ENCODE measurements at places on chromosomes 3 and 15. TPM values are rescaled to one million over a fixed set of nuclear protein-coding genes. Genes with fewer than 3 reads are reported as not detected.

The ST3GAL6 gene
- 21.1 TPM for total RNA-seq

- no peak for DNase-seq
These were observed 208.2 kb downstream of the THRB start for GRCh38 chr3:24286405-24286804.

DNA sequence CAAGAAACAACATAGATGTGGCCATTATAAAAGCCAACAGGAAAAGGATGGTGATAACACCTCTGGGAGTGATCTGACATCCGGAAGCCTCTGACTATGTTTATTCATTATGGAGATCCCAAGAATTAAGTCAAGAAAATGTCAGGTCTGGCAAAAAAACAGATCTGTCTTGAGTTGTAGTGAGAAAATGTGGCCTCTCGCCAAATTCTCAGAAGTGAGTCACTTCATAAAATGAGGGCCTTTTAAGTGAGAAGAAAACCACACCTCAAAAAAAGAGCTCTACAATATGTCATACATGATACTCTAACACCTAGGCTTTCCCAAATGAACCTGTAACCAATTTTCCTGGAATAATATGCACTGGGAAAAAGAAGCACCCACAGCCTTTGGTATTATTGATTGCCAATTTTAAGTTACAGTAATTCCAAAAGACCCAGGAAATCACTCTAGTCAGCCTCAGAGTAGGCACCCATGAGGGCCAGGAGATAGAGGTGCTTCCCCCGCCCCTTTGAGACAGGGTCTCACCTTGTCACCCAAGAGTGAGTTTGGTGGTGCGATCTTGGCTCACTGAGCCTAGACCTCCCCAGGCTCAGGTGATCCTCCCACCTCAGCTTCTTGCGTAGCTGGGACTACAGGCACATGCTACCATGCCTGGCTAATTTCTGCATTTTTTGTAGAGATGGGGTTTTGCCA lies 38.0 kb downstream of the CCR3 start:
- no peak for DNase-seq

The MINDY2 gene
- 48.0 TPM for total RNA-seq

DNA sequence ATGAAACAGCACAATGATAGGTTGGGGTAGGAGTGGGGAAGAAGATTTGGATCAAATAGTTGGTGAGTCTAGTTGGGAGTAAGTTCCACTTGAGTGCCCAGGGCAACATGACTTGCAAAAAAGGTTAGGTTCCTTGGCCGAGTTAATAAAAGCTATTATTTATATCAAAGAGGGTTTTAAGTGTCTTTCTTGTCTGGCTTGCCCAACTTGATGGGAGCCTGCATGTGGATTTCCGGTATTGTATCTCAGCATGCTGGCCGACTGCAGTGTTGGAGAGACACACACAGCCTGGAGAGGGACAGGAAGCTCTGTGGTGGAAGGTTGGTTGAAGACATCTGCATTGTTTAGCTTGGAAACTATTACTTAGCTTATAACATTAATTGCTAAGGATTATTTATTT lies 449.5 kb upstream of the TBL1XR1 start:
- DNase-seq = no peak

DNA sequence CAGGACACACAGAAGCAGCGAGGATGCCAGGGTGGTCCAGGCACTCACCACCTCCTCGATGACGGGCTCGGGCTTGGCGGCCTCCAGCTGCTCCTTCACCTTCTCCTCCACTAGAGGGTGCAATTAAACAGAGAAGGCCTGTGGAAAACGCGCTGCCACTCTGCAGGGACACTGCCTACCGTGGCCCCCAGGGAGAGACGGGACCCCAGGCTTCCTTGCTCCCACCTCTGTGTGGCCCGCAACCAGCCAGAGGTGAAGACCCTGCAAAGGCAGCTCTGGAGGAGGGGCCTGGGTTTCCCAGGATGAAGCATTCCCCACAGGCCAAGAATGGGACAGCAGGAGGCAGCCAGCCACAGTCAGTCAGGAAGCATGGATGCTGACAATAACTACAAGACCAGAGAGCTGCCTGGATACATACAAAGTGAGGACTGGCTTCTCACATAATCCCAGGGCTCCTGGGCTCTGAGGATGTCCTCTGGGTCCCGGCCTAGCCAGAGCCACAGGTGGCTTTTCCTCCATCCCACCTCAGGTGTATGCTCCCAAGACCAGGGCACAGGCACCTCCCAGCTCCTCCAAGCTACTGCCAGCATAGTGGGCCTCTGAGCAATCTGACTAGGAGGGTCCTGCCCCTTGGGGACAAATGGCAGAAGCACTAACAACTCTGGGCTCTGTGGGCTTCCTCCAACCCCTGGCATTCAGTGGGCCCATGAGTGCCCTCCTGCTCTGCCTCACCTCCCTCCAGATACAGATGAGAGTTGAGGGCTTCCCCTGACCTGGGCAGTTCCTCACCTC lies 46.2 kb downstream of the PTH1R start:
- DNase-seq = peak; percentile 54

- DNase-seq = peak; percentile 42
These were observed 215.3 kb upstream of the THRB start for GRCh38 chr3:24709956-24710355.

The PLSCR5 gene
- not detected for total RNA-seq

The SENP2 gene
- 36.5 TPM for total RNA-seq

DNA sequence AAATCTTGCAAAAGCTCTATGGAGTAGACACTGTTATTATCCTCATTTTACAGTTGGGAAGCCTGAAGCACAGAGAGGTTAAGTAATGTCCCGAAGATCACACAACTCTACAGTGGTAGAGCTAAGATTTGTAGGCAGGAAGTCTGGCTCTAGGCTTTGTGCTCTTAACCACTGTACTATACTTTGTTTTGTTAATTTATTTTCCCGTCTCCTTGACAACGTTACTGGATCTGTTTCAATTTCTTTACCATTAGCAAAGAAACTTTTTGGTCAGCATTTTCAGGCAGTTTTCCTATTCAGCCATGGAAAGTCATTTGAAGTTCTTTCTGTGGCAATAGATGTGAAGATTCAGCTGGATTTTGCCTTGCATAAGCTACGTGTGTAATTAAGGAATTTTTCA lies 51.7 kb downstream of the OTOL1 start:
- no peak for DNase-seq

The SERPINI2 gene
- total RNA-seq = 0.49 TPM

DNA sequence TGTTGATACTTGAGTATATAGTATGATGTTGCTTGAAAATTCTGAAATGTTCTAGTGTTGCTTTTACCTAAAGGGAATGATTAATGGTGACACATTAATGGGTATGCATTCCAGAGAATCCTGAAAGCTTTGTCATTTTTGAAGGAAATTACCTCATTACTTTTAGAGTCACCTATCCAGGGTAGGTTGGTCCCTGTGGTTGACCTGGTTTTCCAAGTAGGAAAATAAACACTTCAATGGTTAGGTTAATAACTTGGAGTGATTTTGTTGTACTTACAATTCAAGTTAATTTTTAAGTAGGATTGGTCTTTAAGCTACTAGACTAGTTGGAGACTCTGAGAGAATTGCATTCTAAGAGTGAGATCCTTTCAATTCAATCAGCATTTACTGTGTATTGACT lies 31.0 kb downstream of the MITF start:
- DNase-seq = no peak

The ECE2 gene
- total RNA-seq = not detected

The GOLGA8G gene
- not detected for total RNA-seq

The GOLGA8M gene
- total RNA-seq = 4.3 TPM

- peak; percentile 47 for DNase-seq
These were observed at the start of gene SIDT1 for GRCh38 chr3:113531826-113532697. SIDT1 (plus strand) TSS chr3:113532555; CDS start chr3:113533022, 467 bp downstream.

DNA sequence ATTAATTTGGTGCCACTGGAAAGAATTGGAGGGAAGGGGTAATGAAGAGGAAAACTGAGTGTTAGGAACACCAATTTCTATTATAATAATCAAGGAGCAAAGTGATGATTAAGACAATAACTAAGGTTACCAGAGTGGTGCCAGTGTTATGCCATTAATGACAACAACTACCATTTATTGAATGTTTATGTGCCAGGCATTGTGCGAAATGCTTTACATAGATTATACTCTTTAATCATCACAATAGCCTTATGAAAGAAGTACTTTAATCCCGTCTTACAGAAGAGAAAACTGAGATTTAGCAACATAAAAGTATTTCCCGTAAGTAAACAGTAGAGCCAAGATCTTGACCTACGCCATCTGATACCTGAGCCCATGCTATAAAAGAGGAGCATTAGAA lies 187.2 kb upstream of the NR2E3 start:
- no peak for DNase-seq

The IGF2BP2 gene
- total RNA-seq = 17.5 TPM

GRCh38 chr3:178244733-178245709 lies 291.2 kb upstream of the KCNMB2 start:
- no peak for DNase-seq

Data from aorta (tissue), 5 donors.